Stimulated activated CD8-positive, alpha-beta memory T cell treated with anti-CD3 and anti-CD28 coated beads, Interleukin-4, amount 100 ng/mL, for 24 hours (primary cell): ENCODE measurements at places on chromosomes 2 and 18.

- DNase-seq: no peak
These were observed 334.3 kb downstream of the DYSF start for GRCh38 chr2:71787476-71788185.

GRCh38 chr2:170816504-170817092 lies at the start of gene GAD1:
GAD1 (plus strand) TSS chr2:170816887; CDS start chr2:170818592, 1,705 bp downstream.
- peak; percentile 65 for DNase-seq

GRCh38 chr2:120842456-120843439 lies 107.1 kb downstream of the GLI2 start:
- no peak for DNase-seq

- no peak for DNase-seq
These were observed 53.9 kb downstream of the KCTD18 start for GRCh38 chr2:200455958-200456421.

DNA sequence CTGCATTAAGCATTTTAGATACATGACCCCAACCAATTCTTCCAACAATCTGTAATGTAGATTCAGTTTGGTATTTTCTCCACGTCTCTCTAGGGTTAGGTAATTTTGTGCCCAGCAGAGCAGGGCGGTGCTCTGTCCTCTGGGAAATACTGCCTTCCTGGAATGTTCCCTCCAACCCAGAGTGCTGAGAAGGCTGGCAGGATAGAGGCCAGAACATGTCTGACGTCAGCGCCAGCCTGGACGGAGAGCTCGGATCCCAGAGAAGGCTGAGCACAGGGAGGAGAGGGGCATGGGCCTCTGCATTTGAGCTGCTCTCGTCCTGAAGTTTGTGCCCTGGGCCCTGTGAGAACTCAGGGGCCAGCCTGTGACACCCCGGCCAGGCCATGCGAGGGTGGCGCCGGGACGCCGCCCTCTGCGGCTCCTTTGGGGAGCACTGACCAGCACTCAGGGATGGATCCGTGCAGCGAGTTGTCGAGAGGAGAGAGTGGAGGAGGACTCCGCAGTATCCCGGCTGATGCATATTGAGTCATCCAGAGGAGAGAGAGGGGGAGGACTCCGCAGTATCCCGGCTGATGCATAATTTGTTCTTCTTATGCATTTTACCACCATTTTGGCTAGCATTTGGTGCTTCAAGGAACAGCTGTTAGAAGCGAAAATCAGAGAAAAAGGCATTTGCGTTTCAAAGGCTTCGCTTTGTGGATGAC lies 80.0 kb upstream of the PXDN start:
- no peak for DNase-seq

DNA sequence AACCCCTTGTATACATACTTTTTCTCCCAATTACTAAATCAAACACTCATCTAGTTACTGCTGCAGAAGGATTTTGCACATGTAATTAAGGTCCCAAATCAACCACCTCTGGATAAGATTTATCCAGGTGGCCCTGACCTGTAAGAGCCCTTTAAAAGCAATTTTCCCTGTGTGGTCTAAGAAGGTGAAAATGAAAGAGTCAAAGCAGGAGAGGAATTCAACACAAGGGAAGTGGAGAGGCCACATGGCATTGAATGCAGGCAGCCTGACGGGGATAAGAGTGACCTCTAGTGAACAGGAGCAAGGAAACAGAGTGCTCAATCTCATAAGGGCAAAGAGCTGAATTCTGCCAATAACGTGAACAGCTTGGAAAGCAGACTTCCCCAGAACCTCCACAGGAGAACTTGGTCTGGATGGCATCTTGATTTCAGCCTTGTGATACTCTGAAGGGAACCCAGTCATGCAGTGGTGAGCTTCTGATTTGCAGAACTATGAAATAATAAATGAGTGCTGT lies 27.2 kb downstream of the PPP3R1 start:
- no peak for DNase-seq

GRCh38 chr2:240539906-240540305 lies 17.9 kb downstream of the ANKMY1 start:
- DNase-seq: no peak
